ENCODE measurements at places on chromosomes 4 and X.

- DNase-seq: no peak
Measured at GRCh38 chr4:126338548-126338947, 1023.8 kb downstream of the FAT4 start.

- DNase-seq: no peak
Measured at GRCh38 chr4:116015062-116015461, 901.6 kb upstream of the NDST4 start.

DNA sequence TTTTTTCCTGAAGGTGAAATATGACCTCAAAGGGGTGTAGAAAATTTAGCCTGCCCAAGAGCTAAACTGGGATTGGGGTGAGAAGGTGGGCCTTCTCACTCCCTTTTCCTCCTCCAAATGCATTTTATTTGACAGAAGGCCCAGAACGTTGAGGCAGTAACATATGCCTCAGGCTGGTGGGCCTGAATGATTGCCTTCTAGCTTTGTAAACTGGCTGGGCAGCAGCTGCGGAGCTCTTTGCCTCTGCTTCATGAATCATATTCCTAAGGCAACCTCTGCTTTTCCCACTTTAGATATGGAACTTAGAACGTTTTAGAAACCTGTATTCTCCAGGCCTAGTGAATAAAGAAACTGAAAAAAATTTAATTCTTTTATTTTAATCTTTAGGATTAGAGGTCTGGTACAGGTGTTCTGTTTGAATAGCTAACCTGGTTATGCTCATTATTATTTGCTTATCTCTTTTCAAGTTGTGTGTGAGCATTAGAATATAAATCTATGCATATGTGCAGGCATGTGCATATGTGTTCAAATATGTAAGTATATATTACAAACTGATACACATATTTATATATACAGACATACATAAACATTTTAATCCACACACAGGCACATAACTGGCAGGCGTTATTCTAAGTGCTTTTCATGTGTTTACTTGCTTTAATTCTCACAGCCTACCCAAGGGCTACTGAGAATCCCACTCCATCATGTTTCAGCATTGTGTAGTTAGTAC is 11.5 kb downstream of the PRDM8 start:
- DNase-seq: no peak

DNA sequence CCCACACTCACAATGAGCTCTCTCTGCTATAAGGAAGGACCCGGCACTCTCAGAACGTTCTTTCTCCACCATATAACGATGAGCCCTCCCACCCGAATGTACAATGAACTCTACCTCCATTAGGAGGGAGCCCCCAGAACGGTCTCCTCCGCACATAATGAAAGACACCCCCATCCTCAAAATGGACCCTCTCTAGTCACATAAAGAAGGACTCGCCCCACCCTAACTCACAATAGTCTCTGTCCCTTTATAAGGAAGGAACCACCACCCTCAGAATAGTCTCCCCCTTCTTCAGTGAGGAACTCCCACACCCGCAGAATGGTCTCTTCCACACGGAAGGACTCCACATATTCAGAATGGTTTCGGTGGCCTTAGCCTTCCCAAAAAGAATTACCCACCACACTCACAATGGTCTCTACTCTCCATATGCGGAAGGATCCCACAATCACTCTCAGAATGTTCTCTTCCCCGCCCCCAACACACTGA is 477 bp downstream of the SLC35A2 start:
- no peak for DNase-seq

- DNase-seq: no peak
Measured at GRCh38 chr4:26993967-26994366, 133.3 kb downstream of the STIM2 start.

GRCh38 chrX:2504706-2505332 is 4.0 kb upstream of the DHRSX start:
- DNase-seq: no peak

DNA sequence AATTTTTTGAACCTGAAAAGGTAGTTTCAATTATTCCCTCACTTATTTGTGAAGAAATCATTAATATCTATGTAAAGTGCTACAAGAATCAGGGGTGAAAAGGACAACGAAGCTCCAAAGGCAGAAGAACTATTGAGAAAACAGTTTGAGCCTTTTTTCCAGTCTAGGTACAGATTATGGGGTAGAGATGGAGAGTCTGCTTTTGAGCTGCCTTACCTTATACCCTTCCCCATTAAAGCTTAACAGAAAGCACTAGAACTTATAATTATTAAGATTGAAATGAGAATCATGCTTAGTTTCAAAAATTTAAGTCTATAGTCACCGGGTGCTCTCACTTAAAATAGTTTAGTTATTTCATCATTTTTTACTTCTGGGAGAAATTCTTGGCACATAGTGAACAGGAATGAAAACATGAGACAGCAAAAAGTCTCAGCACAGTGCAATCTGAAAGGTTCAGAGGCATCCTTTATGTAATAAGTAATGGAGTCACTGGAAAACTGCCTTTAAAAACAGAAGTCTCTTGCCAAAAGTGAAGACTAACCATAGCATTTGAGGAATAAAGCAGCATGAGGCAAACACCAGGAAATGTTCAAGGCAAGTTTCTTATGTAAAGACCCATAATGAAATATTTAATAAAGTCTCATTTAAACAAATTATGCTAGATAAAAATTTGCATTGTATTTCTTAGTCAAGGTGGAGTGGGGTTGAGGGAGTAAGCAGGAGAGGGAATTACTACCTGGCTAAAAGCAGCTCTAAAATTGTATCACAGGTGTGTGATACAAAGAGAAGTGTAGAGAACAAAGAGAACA is 5.1 kb upstream of the DCLK2 start:
- DNase-seq: no peak

- no peak for DNase-seq
Measured at GRCh38 chrX:80799584-80799983, 10.1 kb downstream of the BRWD3 start.

DNA sequence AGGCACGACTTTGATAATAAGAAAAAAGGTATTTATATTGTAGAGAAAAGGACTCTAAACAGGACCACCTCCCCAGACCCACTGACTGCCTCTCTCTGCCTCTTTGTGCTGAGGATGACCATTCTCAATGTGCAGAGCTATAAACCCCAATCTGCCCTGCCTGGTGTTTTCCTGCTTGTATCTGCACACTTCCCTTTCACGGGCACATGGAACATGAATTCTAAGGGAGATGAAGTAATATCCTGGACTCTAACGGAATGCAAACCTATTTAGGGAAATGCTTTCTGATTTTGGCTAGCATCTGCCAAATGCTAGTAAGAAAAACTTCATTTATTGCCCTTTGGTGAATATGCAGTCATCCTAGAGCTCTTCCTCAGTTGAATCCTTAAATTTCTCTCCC is 2.4 kb downstream of the DIPK2B start:
- no peak for DNase-seq

GRCh38 chr4:41327770-41328169 is 71.0 kb downstream of the UCHL1 start:
- no peak for DNase-seq

DNA sequence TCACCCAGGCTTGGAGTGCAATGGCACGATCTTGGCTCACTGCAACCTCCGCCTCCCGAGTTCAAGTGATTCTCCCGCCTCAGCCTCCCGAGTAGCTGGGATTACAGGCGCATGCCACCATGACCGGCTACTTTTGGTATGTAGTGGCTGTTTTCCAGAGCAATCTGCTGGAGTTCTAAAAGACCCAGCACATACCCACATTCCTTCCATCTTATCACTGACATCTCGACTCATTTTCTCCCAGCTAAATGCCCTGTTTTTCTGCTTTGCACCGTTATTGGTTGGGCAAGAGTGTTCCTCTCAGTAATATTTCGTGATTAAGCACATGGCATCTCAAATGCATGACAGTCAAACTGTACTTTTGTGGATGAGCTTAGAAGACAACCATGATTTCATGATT is 53.7 kb downstream of the PRKX start:
- no peak for DNase-seq

All from activated T-cell treated with anti-CD3 and anti-CD28 coated beads for 1 hour (primary cell).